ENCODE measurements at places on chromosomes 3 and 15. TPM values are rescaled to one million over a fixed set of nuclear protein-coding genes. Genes with fewer than 3 reads are reported as not detected.
A peak's percentile ranks its signal among the peaks of the same experiment; 100 is the strongest.

DNA sequence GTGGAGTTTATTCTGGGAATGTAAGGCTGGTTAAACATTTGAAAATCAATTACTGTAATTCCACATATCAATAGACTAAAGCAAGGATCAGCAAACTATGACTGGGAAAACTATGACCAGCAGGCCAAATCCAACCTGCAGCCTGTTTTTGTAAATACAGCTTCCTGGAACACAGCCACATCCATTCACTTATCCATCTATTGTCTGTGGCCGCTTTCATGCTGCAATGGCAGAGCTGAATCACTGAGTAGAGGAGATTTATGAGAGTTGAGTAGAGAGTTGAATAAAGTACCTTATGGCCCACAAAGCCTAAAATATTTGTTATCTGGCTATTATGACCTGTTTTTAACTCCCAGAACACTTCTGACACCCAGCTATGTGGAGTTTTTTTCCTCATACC, 12.2 kb downstream of the MYLK start:
- peak; percentile 95 for DNase-seq

GRCh38 chr15:76328958-76329357, 7.6 kb upstream of the ISL2 start:
- DNase-seq = peak; percentile 64

- no peak for DNase-seq
Observed at GRCh38 chr15:98801234-98801561, 152.9 kb downstream of the IGF1R start.

GRCh38 chr3:39550354-39551051, 83.0 kb downstream of the MOBP start:
- DNase-seq = no peak

DNA sequence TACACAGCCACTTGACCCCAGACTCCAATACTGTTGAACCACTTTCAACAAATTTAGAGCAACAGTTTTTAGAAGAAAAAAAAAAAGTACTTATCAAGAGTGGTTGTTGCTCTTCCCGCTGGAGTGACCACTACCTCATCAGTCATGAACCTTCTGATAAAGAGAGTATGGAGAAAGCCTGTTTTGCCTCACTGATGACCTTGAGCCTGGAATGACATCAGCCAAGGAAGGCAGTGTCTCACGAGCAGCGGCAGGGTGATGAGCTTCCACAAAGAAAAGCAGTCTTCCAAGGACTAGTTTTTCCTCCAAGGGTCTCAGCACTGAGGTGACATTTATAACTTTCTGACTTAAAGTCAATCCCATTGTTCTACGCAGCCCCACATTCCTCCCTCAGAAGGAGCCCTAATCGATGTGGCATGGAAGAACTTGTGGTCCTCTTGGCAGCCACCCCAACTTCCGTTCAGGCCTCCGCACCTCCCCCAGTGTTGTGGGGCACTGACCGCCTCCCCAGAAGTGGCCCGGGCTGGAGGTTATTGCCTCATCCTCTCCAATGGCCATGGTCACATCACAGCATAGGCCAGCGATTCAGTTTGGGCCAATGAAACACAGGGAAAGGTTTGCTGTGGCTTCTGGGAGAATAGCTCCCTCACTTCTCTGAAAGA, 1.8 kb upstream of the CYP11A1 start:
- DNase-seq = no peak

The ATP10A gene
- 29.7 TPM for total RNA-seq

DNA sequence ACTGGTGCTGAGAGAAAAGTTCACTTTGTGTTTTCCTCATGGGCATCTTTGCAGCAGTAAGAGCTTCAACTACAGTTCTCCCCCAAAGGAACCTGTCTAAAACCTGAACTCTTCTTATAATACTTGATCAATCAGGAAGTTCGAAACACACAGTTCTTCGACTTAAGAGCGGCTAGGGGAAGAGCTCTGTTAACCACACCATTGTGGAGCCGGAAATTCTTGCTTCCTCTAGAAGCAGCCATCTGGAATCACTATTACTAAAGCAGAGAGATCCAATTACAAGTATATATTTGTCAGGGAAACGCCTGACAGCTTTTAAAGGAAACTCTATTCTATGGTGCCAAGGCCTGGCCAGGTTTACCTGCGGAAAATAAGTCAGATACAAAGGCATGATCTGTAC, 337.3 kb upstream of the CBLB start:
- peak; percentile 67 for DNase-seq

The SLC22A14 gene
- total RNA-seq = not detected

DNA sequence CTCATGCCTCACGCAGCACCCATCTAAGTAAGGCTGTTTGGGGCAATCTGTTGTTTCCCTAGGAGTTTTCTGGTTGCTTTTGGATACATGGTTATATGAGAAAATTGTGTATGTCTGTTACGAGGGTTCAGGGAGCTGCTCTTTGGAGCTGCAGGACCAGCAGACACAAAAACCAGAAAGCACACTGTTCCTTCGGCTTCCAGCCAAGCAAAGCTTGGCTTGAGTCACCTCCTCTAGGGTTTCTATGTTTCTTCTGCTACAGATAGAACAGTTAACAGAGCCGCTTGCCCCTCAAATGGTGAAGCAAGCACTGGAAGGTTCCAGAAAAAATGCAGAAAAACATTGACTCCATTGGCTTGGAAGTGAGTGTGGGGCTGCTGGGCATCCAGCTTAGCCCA, 49.2 kb upstream of the CTDSPL start:
- no peak for DNase-seq

GRCh38 chr15:41946970-41947369, 25.4 kb downstream of the EHD4 start:
- no peak for DNase-seq

DNA sequence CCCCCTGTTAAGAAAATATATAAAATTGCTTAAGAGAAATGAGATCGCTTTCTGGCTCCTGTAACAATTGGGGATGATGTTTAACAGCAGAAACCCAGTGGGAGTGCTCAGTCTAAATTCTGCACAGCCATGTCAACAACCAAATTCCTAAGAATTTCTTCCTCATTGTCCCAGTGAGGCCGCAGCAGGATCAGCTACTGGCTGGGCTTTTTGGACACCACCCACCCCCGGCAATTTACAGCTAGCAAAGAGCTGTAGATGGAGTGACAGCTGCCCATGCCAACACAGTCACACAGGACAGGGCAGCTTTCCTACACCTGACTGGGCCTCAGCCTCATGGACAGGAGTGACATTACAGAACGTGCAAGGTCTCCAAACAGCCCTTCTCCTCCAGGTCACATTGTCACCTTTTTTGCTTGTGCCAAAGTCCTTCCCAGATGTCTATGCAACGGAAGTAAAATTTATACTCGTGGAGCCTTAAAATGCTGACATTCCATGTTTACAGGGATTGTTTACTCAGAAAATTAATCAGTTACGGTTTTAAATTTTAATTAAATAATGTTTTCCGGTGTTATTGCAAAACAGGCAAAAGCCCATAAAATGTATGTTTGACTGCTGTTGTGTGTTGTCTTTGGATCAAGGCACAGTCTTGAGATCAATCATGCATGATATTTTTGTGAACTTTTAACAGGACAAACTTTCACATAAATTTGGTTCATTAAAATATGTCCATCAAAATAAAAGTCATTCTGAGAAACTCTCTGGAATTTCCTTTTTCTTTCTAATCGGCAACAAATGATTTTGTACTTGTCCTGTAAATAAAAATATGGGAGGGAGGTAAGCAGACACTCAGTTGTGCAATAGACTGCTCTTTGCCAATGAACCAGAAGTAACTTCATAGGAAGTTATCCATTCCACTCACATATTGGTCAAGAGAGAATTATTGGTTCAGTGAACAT, 943.2 kb downstream of the MCTP2 start:
- peak; percentile 81 for DNase-seq

DNA sequence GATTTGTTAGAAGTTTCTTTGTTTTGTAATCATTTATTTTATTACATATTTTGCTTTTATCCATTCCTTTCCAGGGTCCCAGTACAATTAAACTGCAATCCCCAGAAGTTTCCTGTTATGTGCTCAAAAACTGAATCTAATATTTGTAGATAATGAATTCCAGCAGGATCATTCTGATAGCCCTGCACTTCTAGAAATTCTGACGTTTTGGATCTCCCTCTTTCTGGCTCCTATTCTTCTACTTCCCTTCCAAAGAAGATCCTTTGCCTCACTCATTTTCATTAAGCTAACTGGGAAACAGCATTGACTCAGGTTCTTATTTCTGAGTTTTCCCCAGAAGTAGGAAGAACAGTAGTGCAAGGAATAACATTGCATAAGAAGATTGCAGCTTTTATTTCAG, 9.9 kb downstream of the P3H2 start:
- DNase-seq = no peak

The GPR87 gene
- total RNA-seq = 10.0 TPM

The MYH15 gene
- total RNA-seq = not detected

- peak; percentile 12 for DNase-seq
Observed at GRCh38 chr3:10753964-10754363, 62.1 kb upstream of the SLC6A11 start.

DNA sequence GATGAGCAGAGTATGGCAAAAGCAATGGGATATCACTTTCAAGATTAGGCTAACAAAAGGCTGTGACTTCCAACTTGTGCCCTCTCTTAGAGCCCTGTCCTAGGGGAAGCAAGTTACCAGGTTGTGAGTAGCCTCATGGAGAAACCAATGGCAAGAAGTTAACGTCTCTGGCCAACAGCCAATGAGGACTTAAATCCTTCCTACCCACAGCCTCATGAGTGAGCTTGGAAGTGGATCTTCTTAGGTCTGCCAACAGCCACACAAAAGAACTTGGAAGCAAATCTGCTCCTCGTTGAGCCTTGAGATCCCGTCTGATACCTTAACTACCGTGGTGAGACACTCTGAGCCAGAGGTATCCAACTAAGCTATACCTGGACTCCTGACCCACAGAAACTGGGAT, 5.7 kb downstream of the NME9 start:
- no peak for DNase-seq

DNA sequence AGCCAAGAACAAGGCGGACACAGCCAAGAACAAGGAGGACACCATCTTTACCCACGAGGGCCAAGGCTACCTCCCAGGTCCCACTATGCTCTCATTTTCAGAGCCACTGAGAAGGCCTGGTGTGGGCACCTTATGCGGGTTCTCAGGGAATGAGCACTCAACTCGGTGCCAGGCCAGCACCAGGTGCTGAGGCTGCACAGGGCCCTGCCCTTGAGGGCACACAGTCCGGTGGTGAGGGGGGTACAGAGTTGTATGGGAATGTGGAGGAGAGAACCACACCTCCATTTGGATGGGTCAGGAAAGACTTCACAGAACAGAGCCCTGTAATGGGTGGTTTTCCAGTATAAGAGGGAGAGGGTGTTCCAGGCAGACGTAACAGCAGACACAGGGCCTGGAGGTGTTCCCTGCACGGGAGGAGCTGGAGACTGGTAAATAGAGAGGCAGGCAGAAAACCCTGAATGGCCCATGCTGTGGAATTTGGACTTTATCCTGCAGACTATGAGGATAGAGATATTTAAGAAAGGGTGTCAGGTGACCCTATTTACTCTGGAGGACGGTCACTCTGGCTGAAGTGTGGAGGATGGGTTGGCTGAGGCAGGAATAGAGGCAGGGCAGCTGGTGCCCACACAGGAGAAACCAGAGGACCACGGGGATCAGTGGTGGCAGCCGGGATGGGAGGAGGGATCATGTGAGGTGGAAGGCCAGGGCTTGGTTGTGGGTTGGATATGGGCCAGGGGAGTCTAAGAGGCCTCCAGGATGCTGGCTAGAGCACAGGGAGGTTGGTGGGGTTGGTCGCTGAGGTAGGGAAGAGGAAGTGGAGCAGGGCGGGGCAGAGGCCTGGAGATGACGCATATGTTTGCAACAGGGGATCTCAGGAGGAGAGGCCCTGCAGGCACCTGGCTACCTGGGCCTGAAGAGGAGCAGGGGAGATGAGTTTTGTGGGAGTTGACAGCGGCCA, 34.6 kb downstream of the CRABP1 start:
- DNase-seq = peak; percentile 36

GRCh38 chr3:23071296-23071695, 131.8 kb upstream of the UBE2E2 start:
- no peak for DNase-seq

DNA sequence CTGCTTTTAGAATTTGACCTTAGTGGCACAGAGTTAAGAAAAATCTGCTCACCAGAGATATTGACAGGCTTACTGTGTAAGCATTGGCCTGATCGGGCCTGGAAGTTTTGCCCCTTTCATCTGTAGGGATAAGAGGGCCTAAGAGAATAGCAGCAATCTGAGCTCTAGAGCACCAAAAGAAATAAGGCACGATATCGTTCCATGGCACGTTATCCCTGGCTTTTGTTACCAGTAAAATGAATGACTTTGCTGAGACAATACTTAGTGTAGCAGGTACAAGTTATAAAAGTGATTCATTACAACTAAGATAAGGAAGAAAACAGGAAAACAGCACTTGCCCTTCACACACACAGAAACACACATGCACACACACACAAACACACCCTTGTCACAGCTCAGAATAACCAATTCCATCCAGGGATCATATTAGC, 5.0 kb downstream of the THBS1 start:
- DNase-seq = no peak

The MYLK gene
- 112 TPM for total RNA-seq

GRCh38 chr15:56980473-56980872, 62.0 kb downstream of the TCF12 start:
- DNase-seq = no peak

GRCh38 chr3:62475306-62475705, 102.0 kb upstream of the FEZF2 start:
- DNase-seq = no peak

DNA sequence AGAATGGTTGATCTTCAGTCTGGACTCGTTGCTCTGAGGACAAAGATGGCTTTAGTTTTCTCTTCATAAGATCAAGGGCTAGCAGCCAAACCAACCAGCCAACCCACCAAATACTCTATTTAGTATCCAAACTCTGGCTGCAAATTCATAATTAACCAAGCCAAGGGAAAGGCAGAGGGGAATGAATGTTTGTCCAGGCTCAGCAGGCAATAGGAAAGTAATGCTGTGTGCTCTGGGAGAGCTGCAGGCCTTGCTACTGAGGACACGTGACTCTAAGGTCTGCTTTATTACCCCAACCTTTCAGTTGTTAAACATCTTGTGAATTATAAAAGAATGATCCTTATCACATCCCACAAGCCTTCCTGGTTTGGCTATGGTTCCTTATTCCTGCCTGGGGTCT, 52.3 kb upstream of the GALNT15 start:
- no peak for DNase-seq

DNA sequence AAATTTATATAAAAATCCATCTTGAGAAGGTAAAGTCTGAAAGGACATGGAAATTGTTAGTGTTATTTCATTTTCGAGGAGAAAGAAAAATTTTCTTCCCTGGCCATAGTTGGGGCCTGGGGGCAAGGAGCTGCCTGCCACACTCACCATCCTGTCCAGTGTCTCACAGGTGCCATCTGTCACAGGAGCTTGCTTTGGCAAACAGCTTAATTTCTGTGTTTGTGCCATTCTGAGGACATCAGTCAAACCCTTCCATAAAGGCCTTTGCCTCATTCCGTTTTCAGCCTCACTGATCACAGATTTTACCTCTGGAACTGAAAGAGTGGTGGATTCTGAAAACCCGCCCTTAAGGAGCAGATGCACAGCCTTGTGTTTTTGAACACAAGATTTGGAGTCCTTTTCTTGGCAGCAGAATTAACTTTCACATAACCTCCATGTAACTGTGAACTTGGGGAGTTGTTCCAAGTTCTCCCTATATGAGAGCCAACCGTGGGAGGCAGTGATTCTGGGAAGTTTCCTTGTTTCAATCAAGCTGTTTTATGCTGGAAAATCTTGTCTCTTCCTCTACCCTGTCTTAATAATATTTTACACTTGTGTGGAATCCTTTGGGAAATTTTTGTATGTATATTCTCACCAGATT, 254.7 kb downstream of the CACNA2D3 start:
- DNase-seq = no peak

GRCh38 chr3:121063628-121064027, 155.6 kb downstream of the STXBP5L start:
- no peak for DNase-seq

The SCN11A gene
- under 0.01 TPM for total RNA-seq

The CAPN3 gene
- total RNA-seq = 0.35 TPM

All from renal cortical epithelial cell (primary cell).